Ovary (tissue), 10 donors: ENCODE measurements at places on chromosomes 7 and 10.

DNA sequence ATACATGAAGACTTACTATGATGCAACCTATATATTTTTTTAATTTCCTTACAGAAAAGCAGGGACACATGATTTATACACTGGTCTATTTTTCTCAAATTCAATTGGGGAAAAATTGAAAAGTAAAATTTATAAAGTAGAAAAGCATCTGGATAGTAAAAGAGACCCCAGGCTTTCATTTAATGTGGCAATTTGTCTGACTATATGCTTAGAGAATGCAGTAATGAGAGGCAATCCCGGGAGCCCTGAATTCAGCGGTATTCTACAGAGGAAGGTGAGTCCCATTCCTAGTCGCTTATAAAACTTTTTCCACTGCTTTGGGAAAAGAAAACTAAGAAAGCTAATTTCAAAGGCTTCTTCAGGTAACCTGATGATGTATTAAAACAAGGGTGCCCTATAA, 167.1 kb downstream of the SEMA3D start:
- no peak for DNase-seq

DNA sequence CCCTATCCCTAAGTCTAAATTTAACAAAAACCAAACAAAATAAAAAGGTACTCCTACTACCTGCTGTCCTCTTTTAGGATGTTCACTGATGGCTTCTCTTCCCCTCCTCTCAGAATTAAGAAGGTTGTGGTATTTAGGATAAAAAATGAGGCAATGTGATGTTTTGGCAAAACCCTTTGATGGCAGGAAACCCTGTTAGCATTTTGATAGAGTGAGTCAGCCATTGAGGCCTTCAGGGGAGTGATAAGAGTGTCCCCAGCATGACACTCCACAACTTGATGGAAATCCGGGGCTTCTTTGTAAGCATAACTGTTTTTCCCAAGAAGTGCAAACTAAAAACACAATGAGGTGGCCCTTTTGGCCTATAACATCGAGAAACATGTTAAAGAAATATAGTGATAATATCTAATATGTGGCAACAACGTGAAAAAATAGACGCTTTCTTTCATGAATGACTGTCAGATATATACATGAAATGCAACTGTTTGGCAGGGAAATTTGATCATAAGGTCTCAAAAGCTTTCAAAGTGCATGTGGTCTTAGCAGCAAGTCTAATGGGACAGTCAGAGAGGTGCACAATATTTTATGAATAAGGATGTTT, 55.0 kb downstream of the PRTFDC1 start:
- no peak for DNase-seq

GRCh38 chr10:9869606-9870176, 1148.0 kb upstream of the CELF2 start:
- no peak for DNase-seq

DNA sequence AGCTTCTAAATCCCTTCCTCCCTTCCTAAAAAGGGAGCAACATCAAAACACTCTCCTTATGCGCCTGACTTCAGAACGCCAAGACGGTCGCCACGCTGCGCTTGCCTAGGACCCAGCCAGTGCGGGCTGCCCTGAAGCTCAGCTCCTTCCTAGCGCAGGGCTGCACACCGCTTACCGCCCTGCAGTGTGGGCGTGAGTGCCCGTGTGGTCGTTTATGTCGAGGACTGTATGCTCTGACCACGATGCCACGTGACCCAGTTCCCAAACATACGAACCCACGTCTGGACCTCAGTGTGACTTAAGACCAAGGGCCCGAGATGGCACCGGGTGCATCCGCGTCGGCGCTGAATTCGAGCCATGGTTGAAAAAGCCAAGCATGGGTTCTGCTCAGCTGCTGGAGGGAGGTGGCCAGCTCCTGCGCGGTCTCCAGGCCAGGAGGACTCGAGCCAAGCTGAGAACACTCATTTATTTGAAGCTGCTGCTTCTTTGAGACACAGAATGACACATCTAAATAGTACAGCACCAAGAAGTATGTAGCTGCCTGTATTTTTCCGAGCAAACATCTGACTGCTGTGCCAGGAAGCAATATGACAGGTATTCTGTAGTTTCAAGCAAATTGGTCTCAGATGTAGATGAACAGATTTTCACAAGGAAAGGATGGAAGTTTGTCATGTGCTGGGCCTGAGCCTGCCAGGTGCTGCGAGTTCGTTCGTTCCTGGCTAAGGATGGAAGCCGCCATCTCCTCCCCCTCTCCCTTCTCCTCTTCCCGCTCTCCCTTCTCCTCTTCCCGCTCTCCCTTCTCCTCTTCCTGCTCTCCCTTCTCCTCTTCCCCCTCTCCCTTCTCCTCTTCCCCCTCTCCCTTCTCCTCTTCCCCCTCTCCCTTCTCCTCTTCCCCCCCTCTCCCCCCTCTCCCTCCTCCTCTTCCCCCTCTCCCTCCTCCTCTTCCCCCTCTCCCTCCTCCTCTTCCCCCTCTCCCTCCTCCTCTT, 184.7 kb downstream of the EBF3 start:
- DNase-seq = no peak

DNA sequence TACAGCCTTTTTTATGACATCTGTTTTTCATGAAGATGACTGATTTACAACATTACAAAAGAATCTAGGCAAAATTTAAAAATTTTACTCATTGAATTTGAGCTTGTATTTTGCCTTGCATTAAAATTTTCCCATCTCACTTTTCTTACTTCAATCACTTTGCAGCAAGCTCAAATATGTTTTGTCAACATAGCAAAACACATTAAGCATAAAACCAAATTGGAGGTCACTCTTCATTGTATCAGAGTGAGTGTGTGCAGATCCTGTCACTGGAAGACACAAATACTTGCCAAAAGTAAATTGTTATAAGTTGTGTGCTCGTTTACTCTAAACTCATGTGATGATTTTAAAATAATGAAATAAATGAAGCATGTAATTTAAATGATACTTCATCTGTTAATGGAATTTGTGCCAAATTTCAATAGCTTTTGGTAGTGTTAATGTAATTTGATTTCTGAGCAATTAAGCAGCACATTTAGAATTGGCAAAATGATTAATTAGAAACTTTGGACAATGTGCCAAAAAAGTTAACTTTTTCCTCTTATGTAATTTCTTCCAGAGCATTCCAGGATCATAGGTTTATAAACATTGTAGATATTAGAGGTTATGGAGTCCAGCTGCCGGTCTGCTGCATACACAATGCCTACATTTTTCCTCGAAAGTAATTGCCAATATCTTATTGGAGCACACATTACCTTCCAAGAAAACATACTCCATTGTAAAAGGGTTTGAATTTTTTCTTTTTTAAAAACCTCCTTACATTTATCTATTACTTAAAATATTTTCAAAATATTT, 1078.2 kb upstream of the LRRTM3 start:
- DNase-seq = no peak

- DNase-seq = no peak
These were observed 23.8 kb upstream of the LARP4B start for GRCh38 chr10:955127-955819.

DNA sequence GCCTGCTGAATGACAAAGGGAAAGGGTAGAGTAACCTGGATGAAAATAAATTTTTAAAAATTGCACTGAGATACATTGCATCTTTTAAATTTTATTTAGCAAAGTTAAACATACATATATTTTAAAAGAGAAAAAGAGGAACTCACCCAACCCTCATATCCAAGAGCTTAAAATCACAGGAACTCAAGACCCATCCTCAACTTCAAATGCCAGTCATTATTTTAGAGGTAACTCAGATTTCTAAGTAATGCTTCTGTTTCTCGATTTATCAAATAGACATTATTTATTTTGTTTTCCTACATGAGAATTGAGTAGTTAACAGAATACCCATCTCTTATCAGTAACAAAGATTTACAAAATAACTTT, 32.4 kb upstream of the KMT2E start:
- no peak for DNase-seq

DNA sequence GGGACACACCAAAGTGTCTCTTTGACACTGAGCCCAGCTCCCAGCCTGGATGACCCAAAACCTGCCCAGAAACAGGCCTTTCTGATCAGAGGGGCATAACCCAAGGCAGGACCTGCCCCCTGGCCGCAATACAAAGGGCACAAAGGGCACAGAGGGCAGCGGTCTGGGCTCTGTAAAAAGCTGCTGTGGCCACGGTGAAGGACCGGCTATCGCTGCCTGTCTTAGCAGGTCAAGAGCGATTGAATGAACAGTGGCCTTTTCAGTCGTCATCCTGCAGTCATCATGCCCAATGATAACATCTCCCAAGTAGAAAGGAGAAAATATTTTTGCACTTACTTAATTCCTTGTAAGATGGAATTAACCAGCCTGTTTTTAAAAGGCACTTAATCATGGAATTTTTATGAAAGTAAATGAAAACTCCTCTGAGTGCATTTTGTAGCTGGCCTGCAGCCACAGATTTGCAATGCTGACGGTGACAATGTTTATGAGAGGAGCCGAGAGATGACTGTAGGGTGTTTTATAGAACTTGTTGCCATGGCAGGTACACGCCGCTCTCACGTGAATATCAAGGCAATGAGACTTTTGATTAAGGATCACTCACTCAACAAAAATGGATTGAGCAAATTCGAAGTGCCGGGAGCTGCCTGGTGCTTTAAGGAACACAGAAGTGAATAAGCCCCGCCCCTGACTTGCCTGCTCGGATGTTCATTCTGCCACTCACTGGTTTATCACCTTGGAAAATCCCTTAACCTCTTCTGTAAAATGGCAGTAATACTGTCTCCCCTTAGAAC, 47.3 kb upstream of the BHLHA15 start:
- no peak for DNase-seq

- DNase-seq = no peak
These were observed 34.6 kb upstream of the HECW1 start for GRCh38 chr7:43077732-43078391.

DNA sequence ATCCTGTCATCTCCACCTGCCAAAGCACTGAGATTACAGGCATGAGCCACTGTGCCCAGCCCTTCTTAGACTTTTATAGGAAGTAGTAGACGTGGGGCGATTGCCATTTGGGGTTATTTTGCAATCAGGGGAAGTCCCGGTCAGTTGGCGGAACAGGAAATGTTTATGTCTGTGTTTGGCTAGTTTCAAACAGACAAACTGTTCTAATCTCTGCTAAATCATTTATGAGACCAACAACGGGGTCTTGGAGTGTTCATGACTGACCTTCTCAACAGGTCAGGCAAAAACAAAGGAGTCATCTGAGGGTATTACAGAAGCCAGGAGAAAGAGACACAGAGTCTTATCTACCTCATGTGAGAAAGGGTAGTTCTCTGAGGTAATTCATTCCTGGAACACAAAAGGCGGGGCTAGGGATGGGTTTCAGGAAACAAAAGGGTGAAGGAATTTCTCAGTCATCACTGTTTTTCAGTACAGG, 6.6 kb upstream of the TPK1 start:
- no peak for DNase-seq
